ENCODE measurements at places on chromosomes 12 and 14.

DNA sequence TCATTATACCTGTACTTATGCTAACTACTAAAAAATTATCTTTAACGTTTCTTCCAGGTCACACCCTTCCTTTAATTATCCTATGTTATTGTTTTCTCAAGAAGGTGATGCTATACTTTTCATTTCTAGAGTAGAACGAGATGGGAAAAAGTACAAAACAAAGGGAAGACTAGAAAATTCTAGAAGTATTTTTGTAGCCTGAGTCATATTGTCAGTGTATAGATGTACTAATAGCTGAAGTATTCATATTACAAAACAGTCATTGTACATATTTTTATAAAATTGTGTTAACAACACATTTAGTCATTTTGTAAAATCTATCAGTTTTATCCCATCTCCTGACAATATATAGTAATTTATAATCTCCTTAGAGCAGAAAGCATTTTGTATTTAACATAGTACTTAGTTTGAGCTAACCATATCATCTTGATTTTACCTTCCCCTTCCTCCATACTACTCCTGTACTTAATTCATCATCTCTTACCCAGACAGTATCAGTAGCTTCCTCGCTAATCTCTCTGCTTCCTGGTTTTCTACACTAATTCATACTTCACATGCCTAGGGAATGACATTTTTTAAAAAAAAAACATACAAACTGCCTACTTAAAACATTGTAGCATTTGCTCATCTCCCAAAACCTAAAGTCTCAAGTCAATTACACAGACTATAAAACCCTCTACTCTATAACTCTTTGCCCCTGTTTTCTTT is 920.9 kb downstream of the RPS29 start:
- DNase-seq: no peak

GRCh38 chr12:82299319-82300025 is 58.7 kb downstream of the CCDC59 start:
- DNase-seq: no peak

GRCh38 chr12:52555577-52555976 is 2.6 kb upstream of the KRT71 start:
- DNase-seq: no peak

DNA sequence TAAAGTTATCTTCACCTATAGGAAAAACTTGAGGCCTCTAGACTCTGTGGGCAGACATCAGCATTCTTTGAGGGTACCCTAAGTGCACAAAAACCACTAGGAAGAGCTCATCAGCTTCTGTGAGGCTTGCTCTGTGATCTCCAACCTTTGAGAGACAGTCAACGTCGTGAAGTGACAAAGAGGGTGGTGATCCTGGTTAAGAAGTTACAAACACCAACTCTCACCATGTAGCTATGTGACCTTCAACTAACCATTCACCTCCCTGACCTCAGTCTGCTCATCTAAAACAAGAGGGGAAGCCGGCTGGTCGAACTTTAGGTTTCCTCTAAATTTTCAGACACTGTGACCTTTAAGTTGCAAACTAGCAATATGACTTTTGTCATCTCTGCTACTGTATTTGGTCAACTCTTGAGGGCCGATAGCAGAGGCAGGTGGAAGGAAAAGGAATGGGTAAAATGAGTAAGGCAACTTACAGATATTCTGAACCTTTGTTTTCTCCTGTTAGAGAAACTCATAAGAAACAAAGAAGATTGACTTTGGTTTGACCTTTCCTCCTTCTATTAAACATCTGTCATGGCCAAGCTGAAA is 103.2 kb upstream of the PARP11 start:
- DNase-seq: peak; percentile 49

DNA sequence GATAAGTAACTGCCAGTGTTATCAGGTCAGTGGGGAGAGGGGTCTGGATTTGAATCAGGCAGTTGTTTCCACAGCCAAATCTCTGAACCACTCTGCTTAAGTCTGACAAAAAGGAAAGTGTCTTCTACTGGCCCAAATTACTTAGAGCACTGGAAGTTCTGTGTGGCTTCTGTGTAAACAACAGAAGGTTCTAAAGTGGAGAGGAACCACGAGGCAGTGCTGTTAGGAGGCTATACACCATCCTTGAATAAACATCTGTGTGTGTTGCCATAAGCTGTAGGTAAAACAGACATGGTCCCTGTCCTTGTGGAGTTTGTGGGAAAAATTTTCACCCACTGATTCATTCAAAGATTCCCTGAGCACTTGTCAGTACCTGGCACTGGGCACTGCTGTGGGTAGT is 50.0 kb downstream of the GALNT4 start:
- DNase-seq: no peak

DNA sequence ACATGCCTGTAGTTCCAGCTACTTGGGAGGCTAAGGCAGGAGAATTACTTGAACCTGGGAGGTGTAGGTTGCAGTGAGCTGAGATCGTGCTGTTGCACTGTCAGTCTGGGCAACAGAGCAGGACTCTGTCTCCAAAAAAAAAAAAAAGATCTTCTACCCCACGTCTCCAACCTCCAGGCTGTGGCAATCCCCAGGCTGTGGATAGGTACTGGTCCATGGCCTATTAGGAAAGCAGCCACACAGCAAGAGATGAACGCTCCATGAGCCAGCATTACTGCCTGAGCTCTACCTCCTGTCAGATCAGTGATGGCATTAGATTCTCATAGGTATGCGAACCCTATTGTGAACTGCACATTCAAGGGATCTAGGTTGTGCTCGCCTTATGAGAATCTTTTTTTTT is 6.1 kb upstream of the PTGES3 start:
- DNase-seq: no peak

GRCh38 chr12:26335651-26336050 is 140.3 kb downstream of the SSPN start:
- DNase-seq: no peak

DNA sequence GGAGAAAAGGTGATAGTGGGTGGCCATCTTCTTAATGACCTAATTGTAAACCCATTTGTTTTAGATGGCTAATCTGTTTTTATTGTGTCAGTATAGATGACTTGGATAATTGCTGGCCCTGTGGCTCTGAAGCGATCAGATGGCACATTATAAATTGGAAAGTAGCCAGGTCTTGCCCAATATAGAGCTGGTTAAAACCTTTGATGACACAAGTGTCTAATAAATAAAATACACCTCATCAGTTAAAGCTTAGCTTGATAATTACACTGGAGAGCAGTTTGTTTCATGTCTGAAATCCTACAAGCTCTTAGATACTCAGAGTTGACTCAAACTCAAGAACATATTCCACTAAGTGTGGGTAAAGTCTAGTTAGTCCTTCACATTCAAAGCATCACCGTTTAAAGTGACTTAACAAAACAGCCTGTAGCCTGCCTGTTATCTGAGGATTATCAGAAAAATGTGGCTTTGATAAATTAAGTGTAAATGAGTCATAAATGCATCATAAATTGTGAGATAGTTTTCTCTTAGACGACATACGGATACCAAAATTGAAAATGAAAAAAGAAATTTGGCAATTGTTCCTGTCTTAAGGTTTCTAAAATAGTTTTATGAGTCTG is 280.9 kb downstream of the LRIG3 start:
- DNase-seq: no peak

GRCh38 chr14:80850197-80850814 is 91.2 kb downstream of the CEP128 start:
- DNase-seq: no peak

DNA sequence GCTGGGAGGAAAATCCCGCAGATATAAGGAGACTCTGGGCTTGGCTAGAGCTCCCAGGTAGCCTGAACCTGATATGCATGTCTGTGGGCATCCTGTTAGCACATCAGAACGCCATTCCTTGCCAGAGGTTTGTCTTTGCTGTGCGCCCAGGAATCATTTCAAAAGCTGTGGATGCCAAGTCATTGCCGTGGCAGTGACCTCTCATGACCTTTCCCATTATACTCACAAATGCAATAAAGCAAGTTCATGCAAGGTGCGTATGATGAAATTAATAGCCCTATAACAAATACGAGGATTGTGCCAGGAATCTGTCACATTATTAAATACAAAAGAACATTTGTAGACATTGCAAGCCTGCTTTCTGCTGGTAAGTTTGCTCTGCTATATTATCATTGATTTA is 229.1 kb upstream of the PELI2 start:
- no peak for DNase-seq

- no peak for DNase-seq
Measured at GRCh38 chr14:71289536-71289935, 382.3 kb downstream of the PCNX1 start.

- no peak for DNase-seq
Measured at GRCh38 chr14:81224222-81224621, 3.5 kb upstream of the GTF2A1 start.

GRCh38 chr12:131940141-131940547 is 9.6 kb upstream of the EP400 start:
- DNase-seq: no peak

DNA sequence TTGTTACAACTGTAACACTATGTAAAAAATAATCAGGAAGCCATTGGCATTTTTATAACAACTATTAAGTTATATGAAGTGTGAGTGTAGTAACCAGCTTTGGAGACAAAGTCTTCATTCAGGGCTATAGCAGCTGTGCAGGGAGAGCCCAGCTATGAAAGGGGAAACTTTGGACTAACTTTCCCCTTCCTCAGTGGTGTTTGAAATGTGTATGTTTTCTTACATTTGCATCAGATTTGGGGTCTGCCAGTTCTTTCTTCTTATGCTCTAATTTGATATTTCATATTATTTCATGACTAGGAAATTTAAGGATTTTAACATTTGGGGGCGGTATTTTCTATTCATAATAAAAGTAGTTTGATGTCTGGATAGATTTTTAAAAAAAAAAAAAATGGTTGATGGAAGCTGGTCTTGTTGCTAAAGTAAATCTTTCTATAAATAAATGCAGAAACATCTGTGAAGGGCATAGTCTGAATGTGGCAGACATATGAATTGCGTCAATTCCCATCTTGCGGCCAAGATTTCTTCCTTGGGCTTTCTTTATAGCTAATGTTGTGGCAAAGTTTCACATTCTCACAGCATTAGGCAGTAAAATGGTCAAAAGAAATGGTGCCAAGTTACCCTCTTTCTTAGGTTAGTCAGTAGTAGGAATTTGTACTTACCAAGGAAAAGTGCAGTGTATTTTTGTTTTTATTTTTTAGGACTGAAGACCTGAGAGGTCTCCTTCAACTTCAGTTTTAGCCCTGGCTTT is 35.6 kb downstream of the RASSF8 start:
- DNase-seq: no peak

DNA sequence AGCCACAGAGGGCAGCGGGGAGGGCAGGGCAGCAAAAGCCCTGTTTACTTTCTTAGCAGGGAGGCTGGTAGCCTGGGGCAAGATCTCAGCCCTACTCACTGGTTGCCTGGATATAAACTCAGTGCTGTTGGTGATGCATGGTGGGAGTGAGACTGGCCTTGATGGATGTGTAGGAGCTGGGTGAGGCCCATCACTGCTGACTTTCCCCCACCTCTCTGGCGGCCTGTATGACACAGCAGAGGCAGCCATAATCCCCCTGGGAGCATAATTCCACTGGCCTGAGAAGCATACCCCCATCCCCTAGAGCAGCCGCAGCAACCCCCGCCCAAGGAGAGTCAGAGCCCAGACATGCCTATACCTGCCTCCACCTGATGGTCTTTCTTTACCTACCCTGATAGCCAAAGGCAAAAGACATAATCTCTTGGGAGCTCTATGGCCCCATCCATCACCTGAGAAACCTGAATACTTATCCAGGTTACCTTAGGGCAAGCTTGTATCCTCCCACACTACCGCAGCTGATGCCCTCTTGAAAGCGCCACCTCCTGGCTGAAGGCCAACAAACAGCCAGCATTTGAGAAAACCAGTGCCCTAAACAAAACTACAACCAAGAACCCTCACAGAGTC is 59.3 kb downstream of the DNAI7 start:
- peak; percentile 48 for DNase-seq

GRCh38 chr12:104131609-104132008 is 6.4 kb downstream of the NFYB start:
- no peak for DNase-seq

- no peak for DNase-seq
Measured at GRCh38 chr12:108110844-108111243, 18.2 kb upstream of the WSCD2 start.

DNA sequence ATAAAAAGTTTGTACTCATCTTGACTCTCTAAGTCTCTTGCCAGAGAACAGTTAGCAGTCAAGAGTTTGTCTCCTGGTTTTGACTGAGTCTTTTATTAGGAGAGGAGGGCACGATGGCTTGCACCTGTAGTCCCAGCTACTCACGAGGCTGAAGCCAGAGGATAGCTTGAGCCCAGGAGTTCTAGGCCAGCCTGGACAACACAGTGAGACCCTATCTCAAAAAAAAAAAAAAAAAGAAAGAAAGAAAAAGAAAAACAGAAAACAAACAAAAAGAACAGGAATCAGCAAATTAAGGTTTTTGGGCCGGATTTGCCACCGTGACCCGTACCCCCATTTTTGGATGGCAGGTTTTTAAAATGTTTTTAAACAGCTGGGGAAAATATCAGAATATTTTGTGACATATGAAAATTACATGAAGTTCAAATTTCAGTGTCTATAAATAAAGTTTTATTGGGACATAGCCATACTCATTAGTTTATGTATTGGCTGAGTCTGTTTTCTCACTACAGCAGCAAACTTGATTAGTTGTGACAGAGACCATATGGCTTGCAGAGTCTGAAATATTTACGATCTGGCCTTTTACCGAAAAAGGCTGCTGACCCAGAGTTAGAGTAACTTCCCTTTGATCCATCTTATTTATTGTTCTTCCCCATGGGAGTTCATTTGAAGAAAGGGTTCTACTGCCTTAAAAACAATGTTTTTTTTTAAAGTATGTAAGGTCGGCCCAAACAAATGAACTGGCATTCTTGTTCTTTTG is 31.2 kb downstream of the VEZT start:
- no peak for DNase-seq

DNA sequence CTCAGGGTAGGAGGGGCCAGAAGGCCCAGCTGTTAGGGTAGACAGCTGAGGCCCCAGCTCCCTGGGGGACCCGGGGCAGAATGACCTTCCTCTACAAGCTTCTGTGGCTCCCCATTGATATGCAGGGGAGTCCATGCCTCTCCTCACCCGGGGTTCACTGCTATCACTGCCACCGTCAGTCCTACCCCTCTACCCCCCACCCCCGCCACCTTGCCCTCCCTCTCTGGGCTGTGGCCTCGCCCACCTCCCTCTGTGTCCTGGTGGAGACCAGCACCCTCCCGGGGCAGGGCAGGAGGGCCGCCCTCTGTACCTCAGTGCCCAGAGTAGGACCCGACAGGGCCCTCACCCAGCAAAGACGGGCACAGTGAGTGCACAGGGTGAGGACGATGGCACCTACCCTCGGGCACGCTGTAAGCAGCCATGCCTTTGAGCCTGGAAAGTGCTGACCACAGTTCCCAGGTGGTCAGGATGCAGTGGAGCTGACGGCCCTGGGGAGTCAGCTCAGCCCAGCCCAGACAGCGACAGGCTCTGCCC is 88.4 kb upstream of the SFSWAP start:
- no peak for DNase-seq

- DNase-seq: no peak
Measured at GRCh38 chr12:123390498-123391426, 6.8 kb downstream of the KMT5A start.

Measured in activated naive CD4-positive, alpha-beta T cell treated with anti-CD3 and anti-CD28 coated beads for 36 hours (primary cell).